ENCODE measurements at places on chromosomes 4 and X.

DNA sequence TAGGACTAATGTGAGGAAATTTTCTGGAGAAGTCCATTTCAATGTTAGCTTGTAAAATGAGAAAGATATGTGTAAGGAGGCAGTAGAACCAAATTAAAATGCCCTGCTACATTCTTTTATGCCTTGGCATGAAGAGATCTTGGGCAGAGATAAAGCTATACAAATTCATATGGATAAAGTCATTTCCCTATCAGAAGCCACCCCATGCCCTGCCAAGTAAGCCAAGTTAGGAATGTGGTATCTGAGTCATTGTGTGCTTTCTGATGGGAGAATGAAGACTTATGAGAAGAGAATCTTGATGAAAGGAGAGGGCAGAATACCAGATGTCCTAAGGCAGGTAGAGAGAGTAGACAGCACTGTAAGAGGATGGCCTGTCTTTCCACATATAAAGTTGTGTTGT lies 83.7 kb downstream of the TEX13A start:
- DNase-seq, result no peak

GRCh38 chr4:74157154-74157553 lies 764 bp upstream of the MTHFD2L start:
- DNase-seq, result no peak

GRCh38 chr4:186096681-186097165 lies 7.8 kb upstream of the FAM149A start:
- DNase-seq, result peak; percentile 46

- DNase-seq, result no peak
These were observed 80.3 kb downstream of the ARHGAP24 start for GRCh38 chr4:85555206-85555605.

DNA sequence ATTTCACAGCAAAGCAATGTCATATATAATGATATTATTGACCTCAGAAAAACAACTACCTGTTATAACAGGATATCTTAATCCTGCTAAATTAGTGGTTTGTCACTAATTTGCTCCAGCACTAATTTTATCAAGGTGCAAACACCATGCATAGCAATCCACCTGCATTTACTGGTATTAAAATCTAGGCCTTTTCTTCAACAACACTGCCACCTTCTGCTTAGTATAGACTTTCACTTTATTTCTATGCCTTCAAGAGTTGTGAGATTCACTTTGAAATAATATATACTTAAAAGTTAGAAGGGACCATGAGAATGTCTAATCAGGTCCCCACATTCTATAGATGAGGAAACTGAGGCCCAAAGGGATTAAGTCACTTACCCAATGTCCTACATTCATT lies 82.1 kb upstream of the IQCM start:
- no peak for DNase-seq

GRCh38 chr4:819401-820229 lies 6.3 kb downstream of the CPLX1 start:
- no peak for DNase-seq

- no peak for DNase-seq
These were observed 53.6 kb downstream of the TRMT44 start for GRCh38 chr4:8494218-8494617.

- DNase-seq, result peak; percentile 72
These were observed 54.1 kb downstream of the ARHGAP10 start for GRCh38 chr4:147786031-147786430.

DNA sequence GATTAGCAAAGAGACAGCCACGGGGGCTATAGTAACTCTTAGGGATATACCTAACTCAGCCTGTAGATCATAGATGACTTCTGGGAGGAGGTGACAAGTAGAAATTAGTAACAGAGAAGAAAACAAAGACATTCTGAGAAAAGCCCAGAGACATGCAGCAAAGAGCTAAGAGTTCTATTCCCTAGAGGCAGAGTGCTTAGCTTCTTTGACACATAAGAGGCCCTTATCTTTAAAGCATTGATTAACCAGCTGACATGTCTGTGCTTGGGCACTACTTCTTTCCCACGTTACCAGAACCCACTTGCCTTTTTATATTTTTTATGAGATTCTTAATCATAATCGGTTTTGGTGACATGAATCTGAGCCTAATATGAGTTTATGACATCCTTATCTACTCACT lies 179.5 kb downstream of the GABRB1 start:
- no peak for DNase-seq

DNA sequence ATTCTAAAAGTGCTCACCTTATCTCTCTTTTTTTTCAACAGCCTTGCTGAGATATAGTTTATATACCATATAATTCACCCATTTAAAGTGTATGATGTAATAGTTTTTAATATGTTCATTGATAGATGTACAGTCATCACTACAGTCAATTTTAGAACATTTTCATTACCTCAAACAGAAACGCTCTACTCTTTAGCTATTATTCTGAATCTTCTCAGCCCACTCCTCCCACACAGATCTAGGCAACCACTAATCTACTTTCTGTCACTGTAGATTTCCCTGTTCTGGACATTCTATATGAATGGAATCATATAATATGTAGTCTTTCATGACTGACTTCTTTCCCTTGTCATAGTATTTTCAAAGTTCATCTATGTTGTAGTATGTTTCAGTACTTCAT lies 22.6 kb downstream of the MND1 start:
- DNase-seq, result no peak

DNA sequence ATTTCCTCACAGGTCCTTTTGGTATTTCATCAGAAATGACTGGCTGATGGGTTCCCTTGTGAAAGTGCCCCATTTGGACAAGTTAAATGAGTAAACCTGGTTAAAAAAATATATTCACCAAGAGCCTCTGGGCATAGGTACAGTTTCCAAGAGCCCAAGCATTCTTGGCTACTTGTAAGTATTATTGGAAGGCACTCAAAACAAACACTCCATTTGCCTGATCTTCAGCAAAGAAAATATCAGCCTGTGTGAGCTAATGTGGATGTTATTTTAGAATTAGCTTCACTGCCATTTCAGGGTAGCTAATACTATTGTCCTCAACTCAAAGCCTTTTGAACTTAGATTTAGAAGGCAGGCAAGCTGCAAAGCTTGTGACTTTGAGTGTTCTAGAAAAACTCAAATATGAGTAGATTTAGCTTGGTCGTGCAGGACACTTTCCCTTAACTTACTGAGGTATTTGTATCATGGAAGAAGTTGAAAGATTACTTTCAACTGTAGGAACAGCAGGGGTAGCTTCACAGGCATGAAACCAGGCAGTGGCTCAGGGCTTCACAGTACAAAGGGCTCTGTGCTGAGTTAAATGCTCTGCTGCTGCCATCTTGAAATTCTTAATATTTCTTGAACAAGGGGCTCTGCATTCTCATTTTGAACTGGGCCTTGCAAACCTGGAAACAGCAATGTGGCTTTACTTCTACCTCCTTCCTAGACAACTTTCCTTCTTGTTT lies 177.2 kb downstream of the AMELX start:
- no peak for DNase-seq

GRCh38 chr4:82903737-82904136 lies 3.2 kb downstream of the THAP9 start:
- DNase-seq, result no peak

DNA sequence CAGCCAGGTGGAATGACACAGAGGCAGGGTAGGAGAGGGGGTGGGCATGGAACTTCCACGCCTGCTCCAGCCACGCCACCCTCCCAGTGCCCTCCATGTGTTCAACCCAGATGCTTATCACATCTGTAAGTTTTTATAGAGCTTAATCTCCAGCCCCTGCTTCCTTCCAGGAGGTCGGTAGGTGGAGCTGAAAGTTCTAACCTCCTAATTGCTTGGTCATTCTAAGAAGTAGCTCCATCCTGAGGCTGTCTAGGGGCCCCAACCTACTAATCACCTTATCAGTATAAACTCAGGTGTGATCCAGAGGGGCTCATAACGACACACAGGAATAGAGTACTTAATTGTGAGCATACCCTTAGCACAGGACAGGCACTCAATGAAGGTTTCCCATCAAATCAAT lies 18.3 kb downstream of the QDPR start:
- no peak for DNase-seq

GRCh38 chr4:6380746-6381410 lies 91.5 kb downstream of the PPP2R2C start:
- DNase-seq, result no peak

DNA sequence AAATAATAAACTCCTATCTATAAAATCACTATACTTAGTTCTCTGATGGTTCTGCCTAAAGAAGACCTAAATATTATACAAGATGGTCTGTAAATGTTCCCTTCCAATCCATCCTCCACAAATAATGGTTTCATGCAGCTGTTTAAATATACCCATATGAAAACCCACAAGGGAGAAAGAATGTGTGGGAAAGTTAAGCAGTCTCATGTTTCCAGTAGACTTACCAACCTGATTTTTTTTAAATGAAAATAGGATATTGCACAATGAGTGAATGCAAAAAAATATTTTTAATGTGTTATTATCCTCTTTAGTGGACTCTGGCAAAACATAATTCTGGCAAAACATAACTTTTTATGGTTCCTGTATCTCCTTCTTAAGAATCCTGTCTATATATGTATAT lies 23.3 kb downstream of the CAMK2D start:
- no peak for DNase-seq

- no peak for DNase-seq
These were observed 4.3 kb downstream of the ARHGAP4 start for GRCh38 chrX:153921511-153922446.

GRCh38 chr4:119014658-119015057 lies 121.0 kb upstream of the MYOZ2 start:
- DNase-seq, result peak; percentile 81

GRCh38 chrX:41288641-41289040 lies 45.3 kb upstream of the DDX3X start:
- no peak for DNase-seq

GRCh38 chr4:173009129-173009823 lies 159.3 kb upstream of the GALNT7 start:
- peak; percentile 60 for DNase-seq

DNA sequence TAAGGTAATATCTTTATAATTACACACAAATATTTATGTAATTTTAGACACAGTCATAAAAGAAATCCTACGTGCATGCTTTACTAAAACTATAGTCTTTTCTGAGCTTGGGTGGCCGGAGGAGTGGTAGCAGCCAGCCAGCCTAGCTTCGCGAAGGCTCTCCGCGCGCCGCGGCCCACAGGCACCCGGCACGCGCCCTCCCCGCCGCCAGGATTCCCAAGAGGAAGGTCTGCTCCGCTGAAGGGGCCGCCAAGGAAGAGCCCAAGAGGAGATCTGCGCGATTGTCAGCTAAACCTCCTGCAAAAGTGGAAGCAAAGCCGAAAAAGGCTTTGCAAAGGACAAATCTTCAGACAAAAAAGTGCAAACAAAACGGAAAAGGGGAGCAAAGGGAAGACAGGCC lies 8.7 kb upstream of the PJA1 start:
- peak; percentile 30 for DNase-seq

DNA sequence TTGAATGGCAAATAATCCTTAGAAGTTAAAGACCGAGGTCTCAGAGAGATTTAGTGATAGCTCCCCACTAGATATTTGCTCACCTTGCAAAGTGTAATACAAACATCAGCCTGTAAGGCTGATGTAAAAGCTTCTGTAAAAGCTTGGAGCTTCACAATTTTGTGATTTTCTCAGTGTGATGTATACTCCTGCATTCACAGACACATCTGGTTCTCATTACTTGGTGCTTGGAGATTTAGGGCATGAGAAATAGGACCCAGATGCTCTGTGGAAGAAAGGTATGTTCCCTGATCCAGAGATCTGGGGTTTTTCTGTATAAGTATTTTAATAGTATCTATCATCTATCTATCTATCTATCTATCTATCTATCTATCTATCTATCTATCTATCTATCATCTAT lies 1664.3 kb downstream of the C4orf33 start:
- peak; percentile 7 for DNase-seq

GRCh38 chr4:121964958-121965357 lies 13.1 kb upstream of the TRPC3 start:
- DNase-seq, result no peak

DNA sequence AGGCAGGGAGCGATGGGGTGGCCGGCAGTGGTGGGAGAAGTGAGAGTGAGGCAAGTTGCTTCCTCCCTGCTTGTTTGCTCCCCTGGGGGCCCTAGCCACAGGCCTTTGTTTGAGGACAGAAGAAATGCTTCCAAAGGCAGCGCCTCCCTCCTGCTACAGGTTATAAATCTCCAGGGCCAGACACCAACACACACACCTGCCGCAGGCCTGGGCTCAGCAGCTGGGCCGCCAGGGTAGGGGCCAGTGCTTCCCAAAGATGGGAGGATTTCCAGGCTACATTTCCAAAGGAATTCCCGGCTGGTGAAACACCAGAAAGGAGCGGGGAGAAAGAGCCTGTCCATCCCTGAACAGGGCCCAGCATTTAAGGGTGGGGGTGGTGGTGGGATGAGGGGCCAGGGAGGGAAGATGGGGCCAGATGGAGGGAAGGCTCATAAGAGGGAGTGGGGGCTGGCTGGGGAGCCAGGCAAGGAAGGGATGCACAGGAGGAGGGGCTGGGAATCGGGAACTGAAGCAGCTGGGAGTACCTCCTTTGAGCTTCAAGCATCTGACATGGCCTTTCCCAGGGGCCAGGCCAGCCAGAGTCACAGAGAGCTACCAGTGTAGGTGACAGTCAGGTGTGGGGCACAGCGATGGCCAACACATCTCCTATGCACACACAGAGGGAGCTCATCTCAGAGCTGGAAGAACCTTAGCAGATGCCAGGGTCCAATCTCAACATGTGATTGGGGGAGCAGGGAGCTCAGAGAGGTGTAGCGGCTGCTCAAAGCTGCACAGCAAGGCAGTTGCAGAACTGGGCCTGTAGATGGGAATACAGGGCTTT lies 143.9 kb downstream of the PJA1 start:
- peak; percentile 3 for DNase-seq

DNA sequence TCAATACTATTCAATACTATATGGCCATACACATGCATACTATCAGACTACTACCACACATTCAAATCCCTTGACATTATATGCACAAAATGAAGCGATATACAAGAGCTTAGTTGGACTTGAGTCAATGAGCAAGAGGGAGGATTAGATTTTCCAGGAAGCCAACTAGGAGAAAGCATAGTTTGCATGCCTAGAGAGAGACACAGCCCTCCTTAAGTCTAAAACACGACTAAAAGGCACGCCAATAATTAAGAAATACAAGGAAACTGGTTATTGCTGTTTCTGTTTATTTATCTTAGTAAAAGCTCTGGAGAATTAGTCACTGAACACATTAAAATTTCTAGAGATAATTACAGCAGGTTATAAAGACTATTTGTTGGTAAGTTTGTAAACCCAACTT lies 21.8 kb downstream of the MBNL3 start:
- no peak for DNase-seq

GRCh38 chrX:47629419-47630200 lies at the start of gene CFP:
Gene CFP, minus strand, starts transcription at chrX:47629930. Its CDS starts 86 bp downstream, at chrX:47629844.
- DNase-seq, result no peak

- DNase-seq, result peak; percentile 75
These were observed 73.9 kb upstream of the PLAC1 start for GRCh38 chrX:134732152-134732551.

GRCh38 chr4:146165840-146166239 lies 9.7 kb upstream of the LSM6 start:
- no peak for DNase-seq

DNA sequence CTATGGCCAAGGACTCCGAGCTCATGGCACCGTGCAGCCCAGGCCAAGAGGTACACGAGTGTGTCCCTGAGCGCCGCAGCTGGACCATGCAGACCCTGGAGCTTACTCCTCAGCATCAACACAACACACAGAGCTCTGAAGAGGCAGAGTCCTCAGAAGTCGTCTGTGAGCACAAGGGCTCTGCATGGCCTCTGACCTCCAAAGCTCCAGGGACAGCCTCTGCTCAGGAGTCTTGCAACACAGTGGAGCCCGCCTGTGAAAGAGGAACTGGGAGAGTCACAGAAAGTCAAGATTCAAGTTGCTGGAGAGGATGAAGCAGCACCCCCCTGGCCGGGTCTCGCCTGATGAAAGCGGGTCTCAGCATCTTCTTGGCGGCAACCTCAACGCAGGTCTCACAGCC lies 2.9 kb downstream of the LRPAP1 start:
- DNase-seq, result no peak
